ENCODE measurements at places on chromosomes 4 and X. TPM values are rescaled to one million over a fixed set of nuclear protein-coding genes. Genes with fewer than 3 reads are reported as not detected.

- DNase-seq: no peak
Measured at GRCh38 chrX:2781698-2782097, 29.9 kb downstream of the XG start.

- no peak for DNase-seq
Measured at GRCh38 chr4:33959519-33959918, 2284.8 kb downstream of the ARAP2 start.

- DNase-seq: no peak
Measured at GRCh38 chrX:85992811-85993229, 54.5 kb downstream of the CHM start.

DNA sequence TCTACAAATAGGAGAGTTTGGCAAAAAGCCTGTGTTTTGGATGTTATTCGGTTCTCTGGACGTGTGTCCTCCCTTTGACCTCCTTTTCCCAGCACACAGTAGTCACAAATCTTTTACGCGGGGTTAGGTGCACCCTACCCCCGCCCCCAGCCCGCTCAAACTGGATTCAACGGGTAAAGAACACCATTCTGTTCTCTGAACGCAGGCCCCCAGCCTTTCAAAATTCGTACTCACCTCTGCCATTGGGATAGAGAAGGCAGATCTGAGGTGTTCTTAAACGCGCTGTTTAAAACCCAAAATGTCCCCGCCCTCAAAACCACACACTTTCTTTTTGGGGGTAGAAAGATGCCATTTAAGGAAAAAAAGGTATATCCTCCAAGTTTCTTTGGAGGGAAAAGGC is 2.7 kb downstream of the LEF1 start:
- DNase-seq: no peak

Gene FGFRL1
- total RNA-seq: 43.2 TPM

Gene FGD1
- 0.97 TPM for total RNA-seq

- DNase-seq: no peak
Measured at GRCh38 chr4:150117094-150117493, 38.8 kb downstream of the DCLK2 start.

- no peak for DNase-seq
Measured at GRCh38 chr4:1691737-1692373, 7.7 kb upstream of the FAM53A start.

DNA sequence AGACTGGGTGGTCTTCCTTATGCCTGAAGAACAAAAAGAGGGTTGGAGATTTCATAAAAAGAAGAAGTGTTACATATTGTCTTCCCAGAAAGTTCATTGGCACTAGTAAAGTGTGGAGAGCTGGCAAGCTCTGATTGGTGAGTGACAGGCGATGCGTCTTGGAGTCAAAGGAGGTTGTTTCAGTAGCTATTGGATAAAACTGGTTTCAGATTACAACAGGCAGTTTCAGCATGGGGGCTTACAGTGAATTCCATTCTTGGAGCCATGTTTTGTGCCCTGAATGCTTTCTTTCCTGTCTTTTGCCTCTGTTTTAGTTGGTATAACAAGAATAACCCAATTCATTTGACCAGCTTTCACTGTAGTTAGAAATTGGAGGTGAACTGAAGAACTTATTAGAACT is 750.5 kb downstream of the ADGRL3 start:
- DNase-seq: no peak

DNA sequence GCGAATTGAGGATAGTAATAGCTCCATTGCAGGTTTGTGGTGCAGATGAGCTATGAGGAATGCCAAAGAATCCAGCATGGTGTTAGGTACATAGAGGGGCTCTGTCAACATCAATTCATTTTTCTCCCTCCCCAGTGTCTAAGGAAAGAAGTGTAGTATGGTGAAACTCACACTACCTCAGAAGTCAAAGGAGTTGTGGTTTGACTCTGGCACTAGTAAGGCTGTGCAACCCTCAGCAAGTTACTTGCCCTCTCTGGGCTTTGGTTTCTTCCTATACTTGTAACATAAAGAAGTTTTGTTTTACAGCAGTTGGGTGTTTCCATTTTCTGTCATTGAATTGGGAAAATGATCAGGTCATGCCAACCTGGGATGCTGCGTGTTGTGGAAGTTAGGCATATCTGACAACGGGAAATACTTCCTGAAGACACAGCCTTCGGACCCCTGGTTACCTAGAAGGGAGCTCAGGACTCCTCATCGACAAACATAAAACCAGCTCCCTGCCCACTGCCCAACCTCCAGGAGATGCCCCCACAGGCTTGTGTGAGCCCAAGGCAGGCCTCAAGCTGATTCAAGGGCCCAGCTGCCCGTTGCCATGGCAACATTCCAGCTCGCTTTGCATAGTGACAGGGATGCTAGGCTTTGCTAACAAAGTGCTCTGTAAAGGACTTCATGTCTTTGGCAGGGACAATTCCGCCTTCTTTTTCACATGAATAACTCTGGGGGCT is 71.4 kb downstream of the RTL5 start:
- DNase-seq: no peak

GRCh38 chrX:84320614-84321013 is 132.6 kb upstream of the RPS6KA6 start:
- DNase-seq: no peak

DNA sequence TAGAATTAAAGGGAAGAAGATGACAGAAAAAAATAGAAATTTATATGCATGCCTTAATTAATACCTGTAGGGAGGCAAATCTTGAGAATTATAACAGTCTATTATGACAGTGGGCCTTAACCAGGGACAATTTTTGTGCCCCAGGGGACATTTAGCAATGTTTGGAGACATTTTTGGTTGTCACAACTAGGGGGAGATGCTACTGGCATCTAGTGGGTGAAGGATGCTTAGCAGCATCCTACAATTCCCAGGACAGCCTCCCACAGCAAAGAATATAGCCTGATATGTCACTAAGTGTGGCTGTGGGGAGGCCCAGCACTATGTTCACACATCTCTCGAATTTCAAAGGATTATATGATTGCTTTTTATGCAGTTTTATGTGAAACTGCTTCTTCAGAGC is 10.5 kb downstream of the GPR82 start:
- peak; percentile 4 for DNase-seq

DNA sequence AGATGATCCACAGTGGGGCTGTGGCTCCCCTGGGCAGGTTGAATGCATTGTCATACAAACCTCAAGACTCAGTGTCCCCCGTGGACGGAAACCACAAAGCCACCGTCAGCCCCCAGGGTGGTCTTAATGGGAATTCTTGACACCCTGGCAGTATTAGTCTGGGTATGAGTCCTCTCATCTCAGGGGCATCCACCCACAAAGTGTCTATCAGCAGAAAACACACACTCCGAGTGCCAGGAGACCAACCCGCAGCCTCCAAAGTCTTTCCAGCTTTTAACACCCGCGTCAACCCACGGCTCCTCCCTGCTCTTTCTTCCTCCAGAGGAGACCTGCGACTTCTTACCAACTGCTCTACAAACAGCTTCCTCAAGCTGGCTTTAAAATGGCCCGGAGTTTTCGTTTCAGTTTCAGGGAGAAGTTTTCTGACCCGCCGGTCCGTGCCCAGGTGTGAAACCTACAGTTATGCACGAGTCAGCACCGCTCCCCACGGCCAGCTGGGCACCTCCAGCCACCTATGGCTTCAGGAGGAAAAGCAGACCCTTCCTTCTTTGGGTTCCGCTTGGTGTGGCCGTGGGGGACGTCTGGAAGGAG is 14.4 kb upstream of the ASMTL start:
- no peak for DNase-seq

Gene ATP5ME
- 122 TPM for total RNA-seq

- DNase-seq: no peak
Measured at GRCh38 chr4:73874386-73874785, 5.2 kb downstream of the CXCL1 start.

DNA sequence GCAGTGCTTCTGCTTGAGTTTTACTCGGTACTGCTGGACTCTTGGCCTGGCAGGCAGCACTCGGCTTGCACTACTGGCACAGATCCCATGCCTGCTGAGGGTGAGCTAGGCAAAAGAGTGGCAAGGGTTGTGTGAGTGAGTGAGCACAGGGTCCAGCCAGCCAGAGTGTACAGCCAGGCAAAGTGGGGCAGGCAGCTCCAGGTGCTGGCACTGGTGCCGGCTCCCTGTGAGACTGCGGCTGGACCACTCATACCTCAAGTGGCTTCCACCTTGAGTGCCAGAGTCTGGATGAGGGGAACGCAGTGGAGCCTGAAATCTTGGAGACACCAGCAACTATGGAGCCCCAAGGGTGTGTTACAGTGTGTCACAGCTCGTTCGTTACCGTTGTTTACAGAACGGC is 1451.9 kb upstream of the AGA start:
- DNase-seq: no peak

DNA sequence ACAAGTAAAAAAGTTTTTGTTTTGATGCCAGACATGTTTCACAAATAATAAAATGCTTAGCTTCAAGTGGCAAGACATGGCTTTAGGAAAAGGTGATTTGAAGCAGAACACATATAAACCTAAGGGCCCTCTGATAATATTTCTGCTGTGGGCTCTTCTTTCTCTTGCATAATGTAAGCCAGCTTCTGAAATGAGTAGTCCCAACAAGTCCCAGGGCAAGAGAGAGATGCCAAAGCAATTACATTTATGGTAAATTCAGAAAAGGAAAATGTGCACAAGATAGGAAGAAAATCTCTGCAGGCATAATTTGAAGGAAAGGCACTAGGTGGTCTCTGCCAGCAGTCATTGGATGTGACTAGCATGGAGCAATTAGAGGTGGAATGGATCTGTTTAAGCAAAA is 170.8 kb upstream of the GALNT7 start:
- DNase-seq: no peak

DNA sequence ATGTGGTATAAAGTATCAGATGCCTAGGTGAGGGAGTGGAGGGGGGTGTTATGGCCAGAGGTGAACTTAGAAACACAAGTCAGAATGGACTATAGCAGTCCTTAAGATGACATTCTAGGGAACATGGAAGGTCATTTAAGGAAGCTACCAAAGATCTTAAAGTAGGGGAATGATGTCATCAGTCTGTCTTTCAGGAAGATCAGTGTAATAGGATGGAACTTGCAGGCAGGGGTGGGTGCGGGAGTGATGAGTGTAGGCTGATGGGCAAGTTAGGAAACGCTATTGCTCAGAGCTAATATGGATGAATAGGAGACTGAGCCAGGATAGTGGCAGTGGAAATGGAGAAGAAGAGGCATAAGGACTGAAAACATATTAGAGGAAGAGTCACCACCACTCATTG is 27.5 kb upstream of the CWH43 start:
- DNase-seq: no peak

DNA sequence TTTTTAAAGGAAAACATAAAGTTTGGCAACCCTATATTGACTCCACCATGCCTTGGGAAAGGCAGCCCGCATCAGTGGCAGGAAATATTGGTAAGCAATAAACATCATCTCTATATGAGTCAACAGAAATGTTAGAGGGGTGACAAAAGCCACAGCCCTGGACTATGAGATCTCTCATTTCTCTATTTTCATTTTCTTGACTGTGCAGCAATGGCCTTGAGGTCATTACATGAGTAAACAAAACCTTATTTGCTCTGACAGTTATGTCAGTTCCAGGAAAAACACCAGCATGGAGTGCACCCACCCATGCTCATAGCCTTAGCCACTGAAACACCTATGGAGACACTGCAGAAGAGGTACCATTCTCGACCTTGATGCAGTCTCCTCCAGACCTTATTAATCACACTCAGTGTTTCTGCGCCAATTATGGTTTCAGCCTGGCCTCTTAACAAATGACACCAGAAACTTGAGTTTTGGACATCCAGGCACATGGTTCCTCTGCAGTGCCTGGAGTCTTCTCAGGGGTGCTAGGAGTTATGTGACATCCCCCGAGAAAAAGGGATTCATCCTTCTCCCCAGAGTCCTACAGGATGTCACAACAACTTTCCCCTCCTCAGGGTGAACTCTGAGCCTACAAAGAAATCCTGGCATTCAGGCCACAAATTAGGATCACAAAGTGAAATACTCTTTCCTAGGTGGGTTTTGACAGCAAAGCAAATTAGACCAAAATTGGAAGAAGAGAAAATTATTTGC is 16.0 kb upstream of the HPGD start:
- DNase-seq: no peak

Gene CXCL6
- total RNA-seq: 48.2 TPM

Gene ZIC3
- total RNA-seq: not detected

GRCh38 chrX:105564501-105564900 is 257.8 kb upstream of the NRK start:
- DNase-seq: no peak

- DNase-seq: no peak
Measured at GRCh38 chr4:138444260-138444659, 202.1 kb upstream of the SLC7A11 start.

Gene TCEAL5
- total RNA-seq: not detected

- DNase-seq: no peak
Measured at GRCh38 chr4:600850-601515, 24.4 kb upstream of the PDE6B start.
